ENCODE measurements at places on chromosomes 1 and 21. TPM values are rescaled to one million over a fixed set of nuclear protein-coding genes. Genes with fewer than 3 reads are reported as not detected.

- no peaks in the 10 kb centered on the region for H3K27me3 ChIP-seq
- H3K27ac ChIP-seq, result no peak overlapping the region
- no peaks in the 10 kb centered on the region for H3K4me1 ChIP-seq
- H3K4me3 ChIP-seq, result no peak overlapping the region
Measured at GRCh38 chr21:19122356-19122755, 718.8 kb upstream of the TMPRSS15 start.

DNA sequence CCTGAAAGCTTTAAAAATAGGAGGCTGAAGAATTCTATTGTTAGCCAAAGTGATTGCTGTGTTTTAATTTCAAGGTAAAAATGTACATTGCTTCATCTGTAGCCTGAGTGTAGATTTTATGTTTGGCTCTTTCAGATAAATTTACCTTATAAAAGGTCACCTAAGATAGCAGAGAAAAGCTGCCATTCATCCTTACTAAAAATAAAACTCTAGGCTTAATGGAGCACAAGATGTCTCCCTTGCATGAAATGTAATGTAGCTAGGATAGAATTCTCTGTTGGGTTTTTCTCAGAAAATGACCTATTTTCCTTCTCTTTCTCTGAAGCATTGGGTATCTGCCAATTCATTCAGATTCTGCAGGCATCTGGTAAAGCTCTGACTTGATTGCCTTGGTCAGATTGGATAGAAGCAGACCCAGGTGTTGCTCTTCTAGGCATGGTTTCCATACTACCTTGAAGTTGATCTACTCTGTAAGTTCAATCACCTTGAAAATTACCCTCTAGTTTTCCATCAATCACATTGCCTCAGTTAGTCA is 176.6 kb upstream of the GORAB start:
- H3K27me3 ChIP-seq, result no peaks in the 10 kb centered on the region
- H3K4me1 ChIP-seq, result no peaks in the 10 kb centered on the region
- DNase-seq, result no peak
- no peak overlapping the region for H3K27ac ChIP-seq
- H3K36me3 ChIP-seq, result no peaks in the 10 kb centered on the region

- H3K4me1 ChIP-seq, result peaks cover 39% of the 10 kb centered on the region
- H3K27me3 ChIP-seq, result no peaks in the 10 kb centered on the region
- peak; percentile 87 for DNase-seq
- H3K4me3 ChIP-seq, result no peak overlapping the region
Measured at GRCh38 chr1:16112596-16113555, 39.4 kb upstream of the FAM131C start.

DNA sequence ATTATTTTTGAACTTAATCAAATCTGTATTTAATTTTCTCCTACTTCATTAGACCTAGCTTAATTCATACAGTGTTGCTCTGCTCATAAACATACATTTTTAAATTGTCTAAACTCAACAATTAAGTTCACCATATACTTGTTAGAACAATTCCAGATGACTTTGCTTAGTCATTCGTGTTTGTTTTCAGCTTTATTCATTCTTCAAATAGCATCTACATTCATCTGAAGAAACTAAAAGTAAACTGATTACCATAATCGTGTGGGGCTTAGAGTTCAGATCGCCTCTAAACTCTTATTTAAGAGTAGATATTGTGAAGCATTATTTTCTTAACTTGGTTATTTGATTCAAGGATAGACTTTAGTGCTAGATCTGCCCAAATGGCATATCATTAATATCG is 34.4 kb downstream of the KLHL20 start:
- H3K27ac ChIP-seq, result no peak overlapping the region
- DNase-seq, result no peak
- H3K27me3 ChIP-seq, result no peaks in the 10 kb centered on the region
- peaks cover 17% of the 10 kb centered on the region for H3K36me3 ChIP-seq
- H3K4me3 ChIP-seq, result no peak overlapping the region

- no peaks in the 10 kb centered on the region for H3K36me3 ChIP-seq
- DNase-seq, result no peak
Measured at GRCh38 chr1:38444770-38445442, 398.3 kb upstream of the POU3F1 start.

Gene AUNIP
- total RNA-seq, result 0.88 TPM

Gene TCHH
- total RNA-seq, result not detected

Gene SPRR2G
- total RNA-seq, result not detected

Gene SEMA6C
- total RNA-seq, result 1.5 TPM

Gene FAM72D
- total RNA-seq, result under 0.01 TPM
